Hematopoietic multipotent progenitor cell treated with erythropoietin and hydrocortisone succinate and interleukin-3 and kit ligand, for 6 days (in vitro differentiated cells): ENCODE measurements at places on chromosomes 5 and 9.

GRCh38 chr5:117218789-117219188 lies 644.2 kb upstream of the SEMA6A start:
- no peak for DNase-seq

- peak; percentile 97 for DNase-seq
Observed at GRCh38 chr5:170306381-170306831, 8.8 kb upstream of the LCP2 start.

GRCh38 chr5:153352685-153353219 lies 137.7 kb upstream of the GRIA1 start:
- no peak for DNase-seq

DNA sequence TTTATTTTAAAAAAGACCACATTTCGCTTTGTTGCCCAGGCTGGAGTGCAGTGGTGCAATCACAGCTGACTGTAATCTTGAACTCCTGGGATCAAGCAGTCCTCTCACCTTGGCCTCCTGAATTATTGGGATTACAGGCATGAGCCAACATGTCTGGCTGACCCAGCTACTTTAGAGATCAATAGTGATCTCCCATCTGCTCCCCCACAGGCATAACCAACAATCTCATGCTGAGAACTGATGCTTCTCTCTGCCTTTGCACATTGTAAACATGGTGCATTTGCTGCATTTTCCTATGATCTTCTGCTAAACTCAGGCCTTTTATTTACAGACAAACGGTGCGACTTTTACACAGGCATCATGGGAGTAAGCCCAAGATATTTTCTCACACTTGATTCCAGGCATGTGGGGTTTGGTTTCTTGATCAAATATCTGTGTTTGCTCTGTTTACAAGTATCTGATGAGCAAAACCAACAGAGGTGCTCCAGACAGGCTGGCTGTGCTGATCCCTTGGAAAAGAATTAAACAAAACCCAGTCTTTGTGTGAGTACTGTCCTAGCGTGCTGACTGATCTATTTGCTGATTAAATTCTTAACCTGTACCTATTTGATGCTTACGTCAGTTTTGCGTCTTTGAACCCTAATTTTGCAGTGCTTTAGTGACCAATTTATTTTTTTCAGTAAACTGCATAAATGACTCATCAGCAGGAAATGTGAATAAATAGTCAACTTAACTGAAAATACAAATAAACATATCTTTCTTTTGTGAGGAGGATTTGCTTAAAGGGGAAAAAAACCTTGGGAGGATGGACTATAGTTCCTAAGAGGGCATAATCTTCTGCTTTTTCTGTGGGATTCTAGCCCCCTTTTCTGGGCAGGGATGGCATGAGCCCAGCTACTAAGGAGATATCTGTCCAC lies 191.7 kb upstream of the NR3C1 start:
- DNase-seq: no peak

GRCh38 chr9:133592731-133593409 lies 16.3 kb downstream of the FAM163B start:
- DNase-seq: no peak

- no peak for DNase-seq
Observed at GRCh38 chr5:78561261-78561660, 87.3 kb downstream of the LHFPL2 start.

GRCh38 chr5:56941981-56942380 lies 9.9 kb downstream of the MIER3 start:
- DNase-seq: peak; percentile 39

- peak; percentile 19 for DNase-seq
Observed at GRCh38 chr5:14142202-14142826, 828 bp upstream of the TRIO start.

- DNase-seq: no peak
Observed at GRCh38 chr9:89886281-89886700, 281.5 kb downstream of the GADD45G start.

DNA sequence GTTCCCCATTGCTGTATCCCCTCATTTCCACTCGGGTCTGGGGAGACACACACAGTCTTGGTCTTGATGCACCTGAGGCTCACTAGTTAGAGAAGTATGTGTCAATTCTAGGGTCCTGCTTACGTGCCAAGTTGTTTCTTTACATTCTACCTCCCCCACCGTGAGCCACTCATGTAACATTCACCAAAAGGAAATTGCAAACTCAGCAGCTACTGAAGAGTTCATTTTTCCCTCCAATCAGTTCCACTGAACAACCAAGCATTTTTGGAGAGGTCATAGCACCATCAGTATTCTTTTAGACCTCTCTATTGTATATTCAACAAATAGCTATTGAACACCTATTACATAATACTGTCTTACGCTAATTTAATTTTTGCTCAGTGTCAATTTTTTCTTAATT lies 281.1 kb downstream of the SH3GL2 start:
- no peak for DNase-seq

GRCh38 chr9:131874447-131874846 lies 134.6 kb upstream of the RAPGEF1 start:
- no peak for DNase-seq
